CD8-positive, alpha-beta memory T cell (primary cell): ENCODE measurements at places on chromosomes 11 and 22. TPM values are rescaled to one million over a fixed set of nuclear protein-coding genes. Genes with fewer than 3 reads are reported as not detected.

The EXT2 gene
- total RNA-seq = 37.4 TPM

The GSTT2 gene
- not detected for total RNA-seq

GRCh38 chr11:34280945-34281872 lies 76.6 kb downstream of the ABTB2 start:
- H3K27me3 ChIP-seq = no peaks in the 10 kb centered on the region
- H3K36me3 ChIP-seq = no peaks in the 10 kb centered on the region
- no peak overlapping the region for H3K4me3 ChIP-seq

- no peak overlapping the region for H3K4me3 ChIP-seq
- H3K4me1 ChIP-seq = no peaks in the 10 kb centered on the region
- no peak for DNase-seq
- no peaks in the 10 kb centered on the region for H3K36me3 ChIP-seq
- no peak overlapping the region for H3K27ac ChIP-seq
These were observed 36.9 kb upstream of the SYT13 start for GRCh38 chr11:45322891-45323600.

- no peak overlapping the region for H3K27ac ChIP-seq
- no peaks in the 10 kb centered on the region for H3K27me3 ChIP-seq
- H3K4me3 ChIP-seq = no peak overlapping the region
These were observed 66.7 kb upstream of the DBX1 start for GRCh38 chr11:20226933-20227332.

- H3K27ac ChIP-seq = no peak overlapping the region
- H3K36me3 ChIP-seq = no peaks in the 10 kb centered on the region
- no peak for DNase-seq
- peaks cover 6% of the 10 kb centered on the region for H3K4me1 ChIP-seq
- no peaks in the 10 kb centered on the region for H3K27me3 ChIP-seq
These were observed 110.5 kb downstream of the MICAL3 start for GRCh38 chr22:17913801-17914347.

GRCh38 chr11:121249039-121249663 lies 43.4 kb upstream of the SC5D start:
- no peaks in the 10 kb centered on the region for H3K36me3 ChIP-seq
- no peaks in the 10 kb centered on the region for H3K4me1 ChIP-seq
- H3K4me3 ChIP-seq = no peak overlapping the region
- no peaks in the 10 kb centered on the region for H3K27me3 ChIP-seq
- no peak for DNase-seq

DNA sequence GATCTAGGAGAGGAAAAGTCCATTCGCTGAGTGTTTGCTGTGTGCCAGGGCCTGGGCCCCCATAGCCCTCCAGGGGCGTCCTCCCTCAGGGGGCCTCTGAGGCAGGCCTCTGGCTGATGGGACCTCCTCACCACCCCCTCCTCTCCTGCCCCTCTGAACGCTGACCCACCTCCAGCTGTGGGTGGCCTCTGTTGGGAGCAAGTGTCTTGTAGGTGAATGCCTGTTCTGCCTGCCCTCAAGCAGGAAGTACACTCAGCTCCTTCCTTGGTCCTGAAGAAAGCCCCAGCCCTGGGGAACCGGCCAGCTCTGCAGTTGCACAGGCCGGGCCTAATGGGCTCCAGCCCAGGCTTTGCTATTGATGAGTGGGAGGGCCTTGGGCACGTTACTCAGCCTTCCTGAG lies 3.5 kb downstream of the MYO7A start:
- H3K4me1 ChIP-seq = peaks cover 8% of the 10 kb centered on the region
- no peaks in the 10 kb centered on the region for H3K27me3 ChIP-seq
- H3K4me3 ChIP-seq = no peak overlapping the region
- H3K27ac ChIP-seq = no peak overlapping the region
- DNase-seq = no peak

GRCh38 chr11:35765211-35765610 lies 102.6 kb downstream of the TRIM44 start:
- H3K27ac ChIP-seq = no peak overlapping the region
- H3K4me3 ChIP-seq = no peak overlapping the region
- no peaks in the 10 kb centered on the region for H3K36me3 ChIP-seq
- DNase-seq = no peak
- no peaks in the 10 kb centered on the region for H3K27me3 ChIP-seq

- no peaks in the 10 kb centered on the region for H3K36me3 ChIP-seq
- H3K27me3 ChIP-seq = no peaks in the 10 kb centered on the region
- DNase-seq = no peak
- no peak overlapping the region for H3K27ac ChIP-seq
These were observed 27.8 kb downstream of the KCNQ1 start for GRCh38 chr11:2472428-2473186.

- no peaks in the 10 kb centered on the region for H3K27me3 ChIP-seq
- no peak within 1 kb of the TSS for H3K27ac ChIP-seq
- H3K36me3 ChIP-seq = no peaks in the 10 kb centered on the region
- H3K4me1 ChIP-seq = no peaks in the 10 kb centered on the region
These were observed at the start of gene SLC5A12 for GRCh38 chr11:26721948-26722475. SLC5A12 (minus strand) TSS chr11:26722060; CDS start chr11:26721714, 346 bp downstream.
